ENCODE measurements at places on chromosomes 7 and 10.

GRCh38 chr10:7826971-7827370 is 8.7 kb downstream of the TAF3 start:
- no peak for DNase-seq

DNA sequence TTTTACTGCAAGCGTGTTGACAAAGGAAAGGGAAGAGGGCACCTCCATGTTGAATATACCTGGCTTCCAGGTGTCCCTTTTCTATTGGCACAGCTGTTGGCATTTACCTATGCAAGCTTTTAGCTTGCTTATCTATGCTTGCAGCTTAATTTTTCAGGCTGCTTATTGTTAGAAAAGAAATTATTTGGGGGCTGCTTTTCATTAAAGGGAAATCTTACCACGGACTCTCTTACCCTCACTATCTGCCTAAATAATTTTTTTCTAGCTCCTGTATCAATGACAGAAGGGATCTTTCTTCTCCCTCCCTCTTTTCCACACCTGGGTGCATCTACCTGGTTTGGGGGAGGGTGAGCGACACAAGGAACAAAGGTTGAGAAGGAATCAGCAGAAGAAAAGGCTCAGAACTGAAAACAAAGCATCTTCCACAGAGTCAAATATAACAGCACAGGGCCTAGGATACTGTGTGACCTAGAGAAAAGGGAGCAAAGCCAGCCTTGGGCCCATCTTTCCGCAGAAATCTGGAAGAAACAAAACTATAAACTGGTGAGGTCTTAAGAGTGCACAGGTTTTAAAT is 15.2 kb upstream of the GJC3 start:
- no peak for DNase-seq

DNA sequence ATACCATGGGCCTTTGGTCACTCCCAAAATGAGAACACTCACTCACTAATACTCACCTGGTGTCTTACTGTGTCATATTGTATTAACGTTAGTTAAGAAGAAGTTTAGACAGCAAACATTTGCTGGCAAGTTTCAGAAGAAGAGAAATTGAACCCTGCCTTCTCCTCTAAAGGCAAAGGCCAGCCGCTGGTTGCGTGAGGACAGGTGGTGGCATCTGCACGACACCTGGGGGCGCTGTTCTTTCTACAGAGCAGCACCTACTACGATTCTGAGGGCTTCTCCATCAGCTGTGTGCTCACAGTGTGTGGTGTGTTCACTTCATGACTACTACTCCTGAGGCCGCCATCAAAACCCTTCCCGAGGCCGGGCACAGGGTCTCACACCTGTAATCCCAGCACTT is 17.9 kb upstream of the CLEC2L start:
- no peak for DNase-seq

DNA sequence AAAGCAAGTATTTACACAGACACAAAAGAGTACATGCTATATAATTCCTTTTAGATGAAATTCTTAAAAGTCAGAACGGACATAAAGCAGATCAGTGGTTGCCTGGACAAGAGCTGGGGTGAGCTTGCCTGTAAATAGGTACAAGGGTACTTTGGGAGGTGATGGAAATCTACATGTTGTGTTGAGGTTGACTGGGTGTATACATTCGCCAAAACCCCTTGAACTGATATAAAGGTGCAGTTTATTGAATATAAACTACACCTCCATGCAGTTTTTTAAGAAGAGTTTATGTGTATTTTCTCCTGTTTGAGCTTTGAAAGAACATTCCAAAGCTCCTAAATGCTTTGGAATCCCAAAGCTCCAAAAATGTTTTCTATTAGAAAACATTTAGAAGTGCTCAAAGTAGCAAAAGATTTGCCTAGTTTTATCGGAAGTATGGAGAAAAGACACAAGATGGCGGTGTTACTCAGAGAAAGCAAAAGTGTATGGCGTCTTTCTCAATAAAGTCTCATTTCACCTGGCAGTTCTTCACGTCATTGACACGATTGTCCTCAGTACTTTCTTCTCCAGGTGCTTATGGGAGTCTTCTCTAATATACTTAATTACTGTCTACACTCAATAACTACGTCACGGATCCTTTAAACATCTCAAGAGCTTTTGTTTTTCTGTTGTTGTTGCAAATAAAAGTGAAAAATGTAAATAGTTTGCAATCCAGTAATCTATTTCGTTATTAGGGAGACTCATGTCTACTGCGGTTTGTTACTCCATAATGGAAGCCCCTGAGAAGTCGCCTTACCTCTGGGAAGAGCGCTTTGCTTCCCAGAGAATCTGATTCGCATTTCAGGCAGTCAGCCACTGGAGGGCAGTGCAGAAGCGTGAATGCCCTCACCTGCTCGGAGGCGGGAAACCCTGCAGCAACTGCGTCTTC is 14.7 kb upstream of the SEC61G start:
- peak; percentile 70 for DNase-seq

DNA sequence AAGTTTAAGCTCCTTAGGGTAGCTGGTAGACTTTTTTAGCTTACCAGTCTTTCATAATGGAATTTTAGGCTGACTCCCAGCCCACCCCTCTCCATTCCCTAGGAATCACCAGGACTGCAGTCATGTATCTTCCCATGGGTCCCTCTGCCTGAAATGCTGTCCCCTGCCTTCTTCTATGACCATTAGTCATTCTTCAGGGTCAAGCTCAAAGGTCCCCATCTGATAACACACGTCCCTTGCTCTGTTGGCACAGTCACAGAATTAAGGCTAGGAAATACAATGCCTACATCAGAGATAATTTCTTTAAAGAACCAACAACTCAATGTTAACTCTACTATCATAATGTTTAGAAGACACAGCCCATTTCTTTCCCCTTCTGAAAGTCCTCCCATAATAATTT is 140.6 kb downstream of the RAPGEF5 start:
- no peak for DNase-seq

GRCh38 chr7:133654547-133654946 is 401.7 kb downstream of the EXOC4 start:
- DNase-seq = no peak

- DNase-seq = no peak
Measured at GRCh38 chr7:105675934-105676371, 94.7 kb upstream of the EFCAB10 start.

GRCh38 chr10:15439341-15439842 is 68.3 kb upstream of the FAM171A1 start:
- no peak for DNase-seq
